B cell (primary cell): ENCODE measurements at places on chromosomes 6 and 20. TPM values are rescaled to one million over a fixed set of nuclear protein-coding genes. Genes with fewer than 3 reads are reported as not detected.

DNA sequence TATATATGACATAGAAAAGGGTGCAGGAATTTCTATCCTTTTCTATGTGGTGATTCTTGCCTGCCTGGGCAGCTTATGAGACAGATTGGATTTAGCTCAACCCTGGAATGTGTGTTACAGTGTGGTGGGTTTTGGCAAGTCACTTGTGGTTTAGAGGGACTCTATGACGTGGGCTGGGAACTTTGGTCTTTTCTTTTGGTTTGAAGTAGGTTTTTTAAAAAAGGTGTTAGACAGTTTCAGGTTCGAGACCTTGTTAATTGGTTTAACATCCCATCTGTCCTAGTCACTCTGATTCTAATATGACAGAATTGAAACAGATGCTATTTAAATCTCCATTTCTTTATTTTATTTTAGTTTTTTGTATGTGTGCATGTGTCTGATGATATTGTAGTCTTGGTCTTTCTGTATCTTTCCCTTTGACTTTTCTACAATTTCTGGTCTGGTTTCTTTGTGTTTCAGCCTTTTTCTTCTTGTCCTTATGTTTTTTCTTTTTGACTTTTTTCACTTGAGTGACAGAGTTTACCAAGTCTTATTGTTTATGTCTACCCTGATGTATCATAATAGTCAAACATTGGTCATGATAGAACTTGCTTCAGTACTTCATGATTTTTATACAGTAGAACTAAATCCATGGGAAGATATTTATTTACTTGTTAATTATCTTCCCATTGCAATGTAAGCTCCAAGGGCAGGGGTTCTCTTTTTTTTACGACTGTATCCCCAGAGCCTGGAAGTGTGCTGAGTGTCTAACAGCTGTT is 174.3 kb downstream of the CDKAL1 start:
- no peak for DNase-seq

Gene BEND6
- not detected in 2 replicates for polyA plus RNA-seq

DNA sequence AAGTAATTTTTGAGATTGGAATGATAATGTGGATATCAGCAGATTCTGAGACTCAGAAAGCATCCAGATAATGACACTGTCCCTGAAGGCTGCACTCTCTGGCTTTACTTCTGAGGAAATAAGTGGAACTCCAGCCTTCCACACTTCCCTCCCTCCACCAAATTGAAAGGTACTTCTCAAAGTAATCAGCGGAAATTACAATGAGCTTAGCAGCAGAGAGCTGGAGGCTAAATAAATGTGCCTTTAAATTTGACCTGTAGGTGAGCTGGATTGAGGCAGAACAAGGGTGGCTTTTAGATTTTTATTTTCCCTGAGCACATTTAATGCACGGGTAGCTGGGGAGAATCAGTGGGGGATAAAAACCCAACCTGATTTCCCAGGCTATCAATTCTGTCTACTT is 39.3 kb upstream of the RNF144B start:
- no peak for DNase-seq

DNA sequence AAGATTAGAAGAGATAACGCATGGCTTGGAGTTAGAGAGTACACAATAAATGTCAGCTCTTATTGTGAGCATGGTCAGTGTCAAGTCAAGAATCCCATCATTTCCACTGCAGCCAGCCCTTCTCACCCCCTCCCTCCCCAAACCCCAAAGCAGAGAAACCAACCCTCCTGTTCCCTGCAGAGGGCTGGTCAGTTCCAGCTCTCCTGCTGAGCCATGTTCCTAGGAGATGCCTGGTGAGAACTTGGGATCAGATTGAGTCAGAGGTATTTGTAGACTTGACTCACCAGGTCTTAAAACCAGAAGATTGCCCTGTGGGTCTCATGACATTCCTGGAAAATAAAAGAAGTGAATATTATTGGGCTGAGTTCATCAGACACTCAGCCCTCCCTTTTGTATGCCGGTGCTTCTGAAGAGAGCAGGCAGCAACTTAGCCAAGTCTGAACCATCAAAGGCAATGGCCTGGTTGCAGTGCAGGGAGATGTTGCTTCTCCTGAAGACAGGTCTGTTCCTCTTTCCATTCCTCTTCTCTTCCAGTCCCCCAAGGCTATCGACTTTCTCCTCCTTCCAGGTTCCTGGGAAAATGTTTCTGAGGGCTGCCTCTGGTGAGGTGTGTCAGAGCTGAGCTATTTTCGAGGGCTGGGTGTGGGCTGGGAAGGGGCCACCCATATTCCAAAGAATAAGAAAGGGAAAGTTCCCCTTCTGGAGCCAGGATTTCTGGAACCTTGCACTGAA is 278.2 kb upstream of the SUPT3H start:
- no peak for DNase-seq

DNA sequence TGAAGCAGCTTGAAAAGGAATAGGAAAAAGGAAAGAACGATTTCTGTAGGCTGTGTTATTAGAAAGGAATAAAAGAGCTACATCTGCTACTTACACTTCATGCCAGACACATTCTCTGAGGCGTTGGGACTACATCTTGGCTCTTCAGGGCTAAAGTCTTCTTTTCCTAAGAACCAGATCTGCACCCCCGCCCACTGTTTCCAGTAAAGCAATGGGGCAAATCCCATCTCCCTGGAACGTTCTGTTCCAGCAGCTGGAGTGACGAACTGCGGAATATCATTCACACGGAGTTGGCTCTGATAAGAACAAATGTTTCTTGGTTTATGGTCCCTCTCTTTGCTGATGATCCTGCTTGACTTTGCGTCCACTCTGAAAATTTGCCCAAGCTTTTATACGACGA is 26.9 kb downstream of the FAM50B start:
- no peak for DNase-seq

GRCh38 chr6:74731204-74731603 is 474.6 kb downstream of the COL12A1 start:
- DNase-seq, result no peak

- DNase-seq, result no peak
These were observed 63.0 kb downstream of the SLC22A23 start for GRCh38 chr6:3393836-3394202.

Gene PI16
- 1.4 and 7.4 TPM in 2 replicates for polyA plus RNA-seq

GRCh38 chr20:25220810-25221591 is 25.5 kb downstream of the ENTPD6 start:
- DNase-seq, result no peak

- DNase-seq, result no peak
These were observed 87.4 kb downstream of the IRAK1BP1 start for GRCh38 chr6:78954740-78955139.

DNA sequence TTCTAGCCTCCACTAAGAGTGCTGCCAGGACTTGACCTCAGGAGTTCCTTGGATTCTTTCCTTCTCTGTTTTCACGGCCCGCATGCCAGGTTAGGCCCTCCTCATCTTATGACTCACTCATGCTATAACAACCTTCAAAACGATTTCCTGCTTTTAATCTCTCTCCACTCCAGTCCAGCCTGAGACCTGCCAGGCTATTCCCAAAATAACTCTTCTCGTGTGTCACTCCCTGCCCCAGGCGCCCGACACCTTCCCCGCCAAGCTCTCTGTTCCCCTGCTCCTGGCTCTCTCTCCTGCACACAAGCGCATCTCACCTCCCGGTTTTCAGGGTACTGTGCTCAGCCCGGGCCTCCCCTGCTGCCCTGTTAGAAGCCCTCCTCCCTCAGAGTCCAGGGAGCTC is 64.1 kb upstream of the RPS6KA2 start:
- no peak for DNase-seq

Gene PACSIN1
- 0.18 and 0.61 TPM in 2 replicates for polyA plus RNA-seq

DNA sequence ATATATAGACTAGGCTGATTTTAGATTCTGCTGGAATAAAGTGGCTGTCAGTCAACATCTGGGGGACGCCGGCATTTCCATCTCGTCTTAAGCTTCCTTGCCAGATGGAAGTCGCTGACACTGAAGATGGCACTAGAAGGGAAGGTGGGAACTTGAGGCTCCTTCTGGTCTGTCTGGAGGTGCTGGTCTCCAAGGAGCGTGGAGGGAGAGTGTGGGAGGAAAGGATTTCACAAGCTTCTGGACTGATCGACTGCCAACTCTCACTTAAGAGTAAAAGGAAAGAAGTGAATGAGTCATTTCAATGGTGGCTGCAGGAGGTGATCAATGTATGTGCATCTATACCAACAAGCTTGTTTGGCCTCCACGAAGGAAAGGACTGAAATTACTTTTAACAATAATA is 40.4 kb downstream of the DUSP22 start:
- DNase-seq, result no peak

Gene TENT5A
- polyA plus RNA-seq, result 3.9 and 5.1 TPM in 2 replicates

GRCh38 chr6:105178110-105178509 is 1.7 kb downstream of the POPDC3 start:
- DNase-seq, result no peak

GRCh38 chr6:108068618-108069017 is 5.9 kb downstream of the OSTM1 start:
- DNase-seq, result peak; percentile 53

GRCh38 chr6:39657355-39658135 is 67.7 kb downstream of the KIF6 start:
- DNase-seq, result no peak

DNA sequence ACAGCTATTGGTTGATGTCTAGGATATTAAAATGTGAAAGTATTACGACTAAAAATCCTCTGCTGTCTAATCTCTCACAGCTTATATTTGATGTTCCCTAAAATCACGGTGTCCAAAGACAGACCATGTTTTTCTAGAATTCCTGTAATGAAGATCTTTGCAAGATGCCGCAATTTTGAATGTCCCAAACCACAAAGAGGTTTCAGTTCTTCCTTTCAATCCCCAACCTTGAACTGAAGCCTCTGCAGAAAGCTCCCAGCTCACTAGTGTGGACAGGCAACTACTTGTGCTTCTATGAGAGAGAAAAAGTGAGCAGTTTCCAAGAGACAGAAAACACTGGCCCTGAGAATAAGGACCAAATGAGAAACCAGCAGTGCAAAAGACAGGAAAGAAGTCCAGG is 370.1 kb downstream of the FOXA2 start:
- DNase-seq, result no peak

Gene BPIFB4
- not detected in 2 replicates for polyA plus RNA-seq

- no peak for DNase-seq
These were observed 206.0 kb upstream of the PREP start for GRCh38 chr6:105608711-105609374.

- no peak for DNase-seq
These were observed 102.8 kb downstream of the FYN start for GRCh38 chr6:111770263-111771093.

DNA sequence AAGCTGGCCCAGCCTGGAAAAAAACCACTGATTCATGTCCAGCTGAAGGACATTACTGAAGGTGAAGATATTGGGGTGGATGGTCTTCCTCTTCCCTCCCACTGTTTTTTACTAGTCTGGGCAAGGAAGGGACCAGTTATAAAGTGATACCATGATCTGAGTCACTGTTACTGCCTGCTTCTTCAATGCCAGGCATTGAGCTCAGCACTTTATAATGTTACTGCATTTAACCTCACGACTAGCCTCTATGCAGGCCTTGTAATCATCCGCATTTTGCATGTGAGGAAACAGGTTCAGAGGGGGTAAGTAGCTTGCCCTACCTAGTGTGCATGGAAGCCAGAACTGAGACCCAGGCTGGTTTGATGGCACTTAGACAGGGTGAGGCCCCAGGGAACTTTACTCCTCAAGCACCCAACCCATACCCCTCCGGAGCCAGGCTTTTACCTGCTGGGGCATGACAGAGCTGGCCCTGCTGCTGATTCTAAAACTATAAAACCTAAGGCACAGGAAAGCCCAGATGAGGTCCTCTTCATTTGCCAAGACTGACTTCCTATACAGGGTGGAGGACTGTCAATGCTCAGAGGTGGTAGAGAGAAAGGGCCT is 11.0 kb upstream of the KCNK5 start:
- no peak for DNase-seq

- peak; percentile 93 for DNase-seq
These were observed 78.7 kb upstream of the BTN3A2 start for GRCh38 chr6:26286168-26286877.

Gene RBM12
- 52.7 and 58.6 TPM in 2 replicates for polyA plus RNA-seq

GRCh38 chr6:69285054-69285453 is 511.8 kb downstream of the LMBRD1 start:
- no peak for DNase-seq

Gene TMEM74B
- 0.82 and 1.4 TPM in 2 replicates for polyA plus RNA-seq

DNA sequence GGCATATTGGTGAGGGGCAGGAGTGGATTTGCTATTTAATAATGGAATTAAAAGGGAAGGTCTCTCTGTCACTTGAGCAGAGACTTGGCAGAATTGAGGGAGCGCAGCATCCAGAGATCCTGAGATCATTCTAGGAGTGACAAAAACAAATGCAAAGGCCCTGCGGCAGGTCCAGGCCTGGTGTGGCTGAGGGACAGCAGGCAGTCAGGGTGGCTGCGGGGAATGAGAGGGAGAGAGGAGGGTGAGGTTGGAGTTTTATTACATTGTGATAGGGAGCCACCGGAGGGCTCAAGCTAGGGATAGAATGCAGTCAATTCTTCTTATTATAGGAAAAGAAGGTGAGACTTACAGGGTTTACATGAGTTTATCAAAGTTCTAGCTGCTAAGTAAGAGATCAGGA is 59.5 kb upstream of the PBOV1 start:
- DNase-seq, result no peak

GRCh38 chr6:54800050-54800600 is 46.4 kb upstream of the FAM83B start:
- no peak for DNase-seq

Gene REM1
- polyA plus RNA-seq, result not detected in 2 replicates

Gene MATN4
- polyA plus RNA-seq, result not detected in 2 replicates

Gene HLA-DOB
- polyA plus RNA-seq, result 198 and 231 TPM in 2 replicates

GRCh38 chr6:2164481-2164880 is 80.9 kb downstream of the GMDS start:
- DNase-seq, result no peak

- no peak for DNase-seq
These were observed 60.2 kb downstream of the MYH7B start for GRCh38 chr20:35015863-35016193.

Gene CLPSL1
- polyA plus RNA-seq, result not detected in 2 replicates

Gene RIMS1
- not detected in 2 replicates for polyA plus RNA-seq

DNA sequence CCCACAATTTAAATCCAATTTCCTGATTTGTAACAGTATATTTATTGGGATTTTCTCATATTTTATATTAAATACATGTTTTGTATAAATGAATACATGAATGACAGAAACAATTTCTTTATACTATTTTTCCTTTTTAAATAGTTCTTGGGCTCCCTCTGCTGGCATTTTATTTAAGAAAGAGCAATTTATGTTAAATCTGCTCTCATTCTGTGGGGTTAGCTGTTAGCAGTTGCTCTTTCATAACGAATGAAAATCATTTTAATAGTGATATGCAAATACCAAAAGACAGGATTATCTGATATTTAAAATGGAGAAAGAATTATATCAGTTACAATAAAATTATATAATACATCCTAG is 118.3 kb downstream of the RALGAPA2 start:
- DNase-seq, result peak; percentile 7
